NCI-H187 (cell line): ENCODE measurements at places on chromosomes 1 and 21.

DNA sequence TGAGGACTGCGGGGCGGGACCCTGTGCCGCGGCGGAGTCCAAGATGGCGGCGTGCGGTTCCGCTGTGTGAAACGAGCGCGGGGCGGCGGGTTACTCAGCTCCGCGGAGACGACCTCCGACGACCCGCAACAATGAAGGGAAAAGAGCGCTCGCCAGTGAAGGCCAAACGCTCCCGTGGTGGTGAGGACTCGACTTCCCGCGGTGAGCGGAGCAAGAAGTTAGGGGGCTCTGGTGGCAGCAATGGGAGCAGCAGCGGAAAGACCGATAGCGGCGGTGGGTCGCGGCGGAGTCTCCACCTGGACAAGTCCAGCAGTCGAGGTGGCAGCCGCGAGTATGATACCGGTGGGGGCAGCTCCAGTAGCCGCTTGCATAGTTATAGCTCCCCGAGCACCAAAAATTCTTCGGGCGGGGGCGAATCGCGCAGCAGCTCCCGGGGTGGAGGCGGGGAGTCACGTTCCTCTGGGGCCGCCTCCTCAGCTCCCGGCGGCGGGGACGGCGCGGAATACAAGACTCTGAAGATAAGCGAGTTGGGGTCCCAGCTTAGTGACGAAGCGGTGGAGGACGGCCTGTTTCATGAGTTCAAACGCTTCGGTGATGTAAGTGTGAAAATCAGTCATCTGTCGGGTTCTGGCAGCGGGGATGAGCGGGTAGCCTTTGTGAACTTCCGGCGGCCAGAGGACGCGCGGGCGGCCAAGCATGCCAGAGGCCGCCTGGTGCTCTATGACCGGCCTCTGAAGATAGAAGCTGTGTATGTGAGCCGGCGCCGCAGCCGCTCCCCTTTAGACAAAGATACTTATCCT is 430 bp downstream of the RBM15 start:
- no peak for DNase-seq

DNA sequence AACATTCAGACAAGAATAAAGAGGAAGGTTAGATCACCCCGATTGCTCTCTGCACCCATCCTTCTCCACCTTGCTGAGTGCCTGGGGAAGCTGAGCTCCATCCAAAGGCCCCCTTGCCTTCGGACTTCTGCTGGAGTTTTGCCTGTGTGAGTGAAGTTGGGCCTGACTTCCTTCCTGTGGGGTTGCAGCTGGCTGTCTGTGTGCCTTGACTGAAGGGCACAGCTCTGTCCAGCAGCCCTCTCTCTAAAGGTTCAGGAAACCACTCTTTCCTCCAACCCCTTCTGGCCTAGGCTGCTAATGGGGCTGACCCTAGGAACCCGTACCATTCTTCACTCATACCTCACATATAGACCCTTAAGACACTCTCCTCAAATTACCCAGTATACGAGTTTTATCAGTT is 173.4 kb upstream of the HMCN1 start:
- no peak for DNase-seq

- no peak for DNase-seq
Measured at GRCh38 chr1:44029260-44029910, 1.9 kb downstream of the SLC6A9 start.

GRCh38 chr1:173554089-173554488 is 48.8 kb downstream of the SLC9C2 start:
- DNase-seq = no peak

DNA sequence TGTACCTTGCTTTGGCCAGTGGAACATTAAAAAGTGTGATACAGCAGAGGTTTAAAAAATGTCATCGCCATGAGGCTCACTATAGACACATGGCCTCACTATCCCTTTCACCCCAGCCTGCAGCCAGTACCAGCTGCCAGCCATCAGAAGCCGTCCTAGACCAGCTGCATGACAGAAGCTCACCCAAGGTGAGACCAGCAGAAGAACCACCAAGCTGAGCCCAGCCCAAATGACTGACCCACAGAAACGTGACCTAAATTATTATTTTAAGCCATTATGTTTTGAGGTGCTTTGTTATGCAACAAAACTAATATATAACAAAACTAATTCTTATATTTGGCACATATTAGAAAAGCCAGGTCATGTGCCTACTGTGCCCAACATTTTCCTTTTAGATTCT is 91.1 kb downstream of the KCNN3 start:
- no peak for DNase-seq

DNA sequence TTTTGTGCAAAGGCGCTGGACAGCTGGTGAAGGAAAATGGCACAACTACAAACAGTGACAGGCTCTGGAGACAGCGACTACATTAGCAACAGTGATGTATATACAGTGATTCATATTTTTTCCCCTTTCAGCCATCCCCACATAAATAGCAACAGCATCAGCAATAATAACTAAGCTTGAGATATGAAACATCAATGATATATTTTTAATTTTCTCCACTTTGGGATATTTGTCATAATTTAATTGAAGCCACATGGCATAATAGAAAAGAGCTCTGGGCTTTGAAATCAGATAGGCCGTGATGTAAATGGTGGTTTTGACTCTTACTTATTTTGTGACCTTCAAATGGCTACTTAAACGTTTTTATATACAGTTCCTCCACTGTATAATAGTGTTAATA is 764.3 kb upstream of the PRMT6 start:
- DNase-seq = no peak

DNA sequence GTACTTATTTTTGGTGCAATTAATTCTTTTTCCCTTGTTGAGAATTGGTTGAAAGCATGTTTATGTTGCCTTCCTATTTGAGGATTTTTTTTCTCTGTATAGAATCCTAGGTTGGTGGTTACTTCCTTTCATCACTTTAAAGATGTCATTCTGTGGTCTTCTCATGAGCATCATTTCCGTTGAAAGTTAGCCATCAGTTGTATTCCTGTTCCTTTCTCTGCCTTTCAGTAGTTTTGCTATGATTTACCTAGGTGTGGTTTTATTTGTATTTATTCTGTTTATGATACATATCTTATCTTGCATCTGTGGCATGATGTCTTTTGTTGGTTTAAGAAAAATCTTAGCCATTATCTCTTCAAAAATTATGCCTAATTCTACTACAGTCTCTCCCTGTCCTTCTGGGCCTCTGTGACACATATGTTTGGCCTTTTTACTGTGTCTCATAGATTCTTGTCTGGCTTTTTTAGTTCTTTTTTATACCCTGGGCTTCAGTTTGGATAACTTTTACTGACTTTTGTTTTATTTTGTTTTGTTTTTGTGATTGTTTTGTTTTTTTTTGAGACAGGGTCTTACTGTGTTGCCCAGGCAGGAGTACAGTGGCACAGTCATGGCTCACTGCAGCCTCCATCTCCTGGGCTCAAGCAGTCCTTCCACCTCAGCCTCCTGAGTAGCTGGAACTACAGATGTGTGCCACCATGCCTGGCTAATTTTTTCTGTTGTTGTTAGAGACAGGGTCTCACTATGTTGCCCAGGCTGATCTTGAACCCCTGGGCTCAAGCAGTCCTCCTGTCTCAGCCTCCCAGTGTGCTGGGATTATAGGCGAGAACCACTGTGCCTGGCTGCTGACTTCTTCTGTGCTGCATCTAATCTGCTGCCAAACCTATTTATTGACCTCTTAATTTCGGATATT is 24.1 kb downstream of the PTGFRN start:
- DNase-seq = no peak

DNA sequence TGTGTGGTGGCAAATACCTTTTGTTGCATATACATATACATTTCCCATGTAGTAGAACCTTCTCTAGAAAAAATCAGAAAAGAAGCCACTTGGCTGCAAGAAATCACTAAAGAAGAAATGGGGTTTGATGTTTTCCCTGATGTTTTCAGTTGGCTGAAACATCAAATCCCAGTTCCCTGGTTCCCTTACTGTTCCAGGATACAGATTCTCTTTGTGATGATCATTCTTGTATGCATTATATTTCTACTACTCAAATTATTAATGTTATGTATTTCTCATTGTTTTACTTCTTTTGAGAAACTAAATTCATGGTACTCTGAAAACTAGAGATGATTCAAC is 7.6 kb downstream of the RNU1-2 start:
- DNase-seq = no peak

- DNase-seq = no peak
Measured at GRCh38 chr1:154435599-154436200, 30.6 kb downstream of the IL6R start.

GRCh38 chr1:61198554-61198953 is 116.2 kb downstream of the NFIA start:
- no peak for DNase-seq

GRCh38 chr1:13754510-13755103 is 54.6 kb downstream of the PRDM2 start:
- no peak for DNase-seq

DNA sequence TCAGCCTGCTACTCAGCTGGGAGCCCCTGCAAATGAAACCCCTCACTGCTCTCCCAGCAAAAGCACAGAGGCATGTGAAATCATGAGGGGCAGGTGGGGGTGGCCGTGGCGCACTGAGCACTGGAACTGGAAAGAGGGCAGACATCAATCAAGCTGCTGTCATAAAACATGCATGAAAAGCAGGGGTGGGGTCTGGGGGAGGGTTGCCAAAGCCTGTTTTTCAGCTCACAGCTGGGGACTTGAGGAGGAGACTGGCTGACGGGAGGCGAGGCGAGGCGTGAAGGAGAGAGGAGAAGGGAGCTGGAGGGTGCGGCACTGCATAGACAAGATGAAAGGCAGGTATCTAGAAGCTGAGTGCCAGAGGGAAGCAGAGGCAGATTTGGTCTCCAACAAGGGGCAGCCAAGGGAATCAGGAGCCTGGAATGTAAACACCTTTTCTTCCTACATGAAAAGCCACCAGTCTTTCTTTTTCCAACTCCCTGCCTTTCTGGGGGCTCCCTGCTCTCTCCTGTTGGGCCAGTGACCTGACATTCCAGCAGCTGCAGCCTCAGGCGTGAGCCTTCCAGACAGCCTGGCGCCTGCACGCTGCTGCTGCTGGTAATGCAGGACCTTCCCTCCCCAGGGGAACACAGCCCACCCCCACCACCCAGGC is 87.0 kb downstream of the NMNAT2 start:
- DNase-seq = peak; percentile 99

DNA sequence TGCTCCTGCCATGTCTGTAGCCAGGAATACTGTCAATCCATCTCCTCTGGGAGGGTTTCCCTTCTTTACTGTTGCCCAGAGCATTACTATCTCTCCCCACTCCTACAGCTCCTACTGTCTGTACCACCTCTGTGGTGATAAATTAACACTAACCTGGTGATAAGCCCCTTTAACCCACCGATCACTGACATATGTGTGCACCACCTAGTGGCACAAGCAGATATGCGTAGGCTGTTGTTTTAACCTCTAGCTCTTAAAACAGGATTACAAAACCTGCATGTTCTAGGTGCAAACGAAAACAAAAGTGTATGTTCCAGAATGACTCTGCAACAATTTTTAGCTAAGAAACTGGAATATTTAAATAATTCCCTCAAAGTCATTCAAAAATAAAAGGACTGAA is 93.9 kb upstream of the BEND5 start:
- no peak for DNase-seq

DNA sequence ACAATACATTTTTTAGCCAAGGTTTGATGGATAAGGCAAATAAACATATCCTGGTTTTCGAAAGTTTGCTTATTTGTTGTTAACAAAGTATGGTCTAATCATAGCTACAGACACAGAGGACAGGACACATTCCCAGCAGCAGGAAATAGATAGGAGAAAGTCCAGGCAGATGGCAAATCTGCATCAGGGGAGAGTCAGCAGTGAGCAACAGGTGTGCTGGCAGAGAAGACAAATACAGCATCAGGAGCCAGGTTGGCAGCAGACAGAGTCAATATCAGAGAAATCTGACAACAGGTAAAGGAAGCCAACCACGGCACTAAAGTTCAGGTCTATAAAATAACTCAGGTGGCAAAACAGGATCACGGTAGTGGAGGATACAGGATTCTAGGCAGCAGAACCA is 210.7 kb upstream of the PTBP2 start:
- no peak for DNase-seq

DNA sequence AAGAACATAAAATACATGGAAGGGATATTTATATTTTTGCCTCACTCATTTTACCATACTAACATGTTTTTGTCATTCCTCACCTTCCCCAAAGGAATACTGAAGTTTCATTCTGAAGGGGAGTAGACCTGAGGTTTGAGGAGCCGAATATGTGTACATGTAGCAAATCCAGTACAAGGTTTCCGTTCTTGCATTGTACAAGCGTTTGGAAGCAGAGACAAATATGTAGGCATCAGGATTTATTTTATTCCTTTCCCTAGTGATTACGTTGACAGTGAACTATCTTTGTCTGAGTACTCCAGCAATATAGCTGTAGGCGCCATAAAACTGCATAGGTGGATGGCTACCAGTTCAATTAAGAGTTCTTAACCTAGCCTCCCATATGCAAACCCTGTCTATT is 191.5 kb downstream of the NFIA start:
- DNase-seq = no peak

GRCh38 chr1:24502709-24503058 is at the start of gene RCAN3:
TSS of gene RCAN3 (plus strand) at chr1:24502836. CDS start at chr1:24514373, 11,537 bp downstream.
- peak; percentile 74 for DNase-seq

DNA sequence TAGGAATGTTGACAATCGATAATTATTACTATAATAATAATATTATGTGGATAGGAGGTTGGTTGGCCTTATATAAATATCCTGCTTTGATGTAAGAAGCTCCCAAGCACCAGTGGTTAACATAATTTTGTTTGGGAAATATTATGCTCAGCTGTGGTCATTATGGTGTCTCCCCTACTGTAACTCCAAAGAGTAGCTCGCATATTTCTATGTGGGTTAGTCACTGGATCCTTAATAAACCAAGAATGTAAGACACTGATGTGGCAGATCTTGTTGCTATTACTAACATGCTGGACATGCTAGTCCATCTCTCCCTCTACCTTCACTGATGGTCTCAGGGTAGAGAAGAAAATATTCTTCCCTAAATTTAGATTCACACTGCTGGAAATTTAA is 79.2 kb upstream of the RALGPS2 start:
- DNase-seq = no peak

- no peak for DNase-seq
Measured at GRCh38 chr1:161311595-161312181, 1.9 kb upstream of the MPZ start.

DNA sequence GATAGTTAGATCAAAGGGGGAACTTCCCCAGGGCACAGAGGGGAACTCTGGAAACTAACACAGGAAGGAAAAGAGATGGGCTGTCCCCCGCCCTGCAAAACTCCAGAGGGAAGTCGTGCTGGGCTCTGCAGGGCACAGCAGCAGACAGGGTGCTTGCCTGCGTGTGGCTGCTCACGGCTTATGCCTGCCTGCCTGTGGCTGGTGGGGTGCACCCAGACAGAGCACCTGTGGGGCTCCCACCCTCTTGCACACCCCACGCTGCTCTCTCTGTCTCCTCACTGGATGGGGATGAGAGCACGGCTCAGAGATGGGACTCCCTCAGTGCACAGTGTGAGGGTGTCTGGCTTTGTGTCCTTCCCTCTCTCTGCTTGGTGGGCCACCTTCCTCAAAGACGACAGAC is 13.5 kb upstream of the ETV3L start:
- no peak for DNase-seq

GRCh38 chr1:10610901-10611600 is 136.3 kb downstream of the PEX14 start:
- no peak for DNase-seq

- DNase-seq = no peak
Measured at GRCh38 chr1:38088366-38088765, 41.8 kb upstream of the POU3F1 start.
